ENCODE measurements at places on chromosomes 6 and 20. TPM values are rescaled to one million over a fixed set of nuclear protein-coding genes. Genes with fewer than 3 reads are reported as not detected.

The HNF4A gene
- total RNA-seq: not detected

The KIAA0408 gene
- total RNA-seq: 9.9 TPM

The OR2H1 gene
- total RNA-seq: not detected

The ATP6V1G2 gene
- 1.0 TPM for total RNA-seq

The SCUBE3 gene
- total RNA-seq: 0.12 TPM

The LST1 gene
- total RNA-seq: 71.6 TPM

The PRSS16 gene
- 0.82 TPM for total RNA-seq

The MAP7 gene
- 0.29 TPM for total RNA-seq

The FILIP1 gene
- total RNA-seq: not detected

The PDE7B gene
- 0.38 TPM for total RNA-seq

The PHF3 gene
- 48.2 TPM for total RNA-seq

The TMEM30A gene
- 54.4 TPM for total RNA-seq

The TTLL9 gene
- not detected for total RNA-seq

The CNBD2 gene
- 5.2 TPM for total RNA-seq

The UQCC2 gene
- 108 TPM for total RNA-seq

The DEFB132 gene
- total RNA-seq: not detected

DNA sequence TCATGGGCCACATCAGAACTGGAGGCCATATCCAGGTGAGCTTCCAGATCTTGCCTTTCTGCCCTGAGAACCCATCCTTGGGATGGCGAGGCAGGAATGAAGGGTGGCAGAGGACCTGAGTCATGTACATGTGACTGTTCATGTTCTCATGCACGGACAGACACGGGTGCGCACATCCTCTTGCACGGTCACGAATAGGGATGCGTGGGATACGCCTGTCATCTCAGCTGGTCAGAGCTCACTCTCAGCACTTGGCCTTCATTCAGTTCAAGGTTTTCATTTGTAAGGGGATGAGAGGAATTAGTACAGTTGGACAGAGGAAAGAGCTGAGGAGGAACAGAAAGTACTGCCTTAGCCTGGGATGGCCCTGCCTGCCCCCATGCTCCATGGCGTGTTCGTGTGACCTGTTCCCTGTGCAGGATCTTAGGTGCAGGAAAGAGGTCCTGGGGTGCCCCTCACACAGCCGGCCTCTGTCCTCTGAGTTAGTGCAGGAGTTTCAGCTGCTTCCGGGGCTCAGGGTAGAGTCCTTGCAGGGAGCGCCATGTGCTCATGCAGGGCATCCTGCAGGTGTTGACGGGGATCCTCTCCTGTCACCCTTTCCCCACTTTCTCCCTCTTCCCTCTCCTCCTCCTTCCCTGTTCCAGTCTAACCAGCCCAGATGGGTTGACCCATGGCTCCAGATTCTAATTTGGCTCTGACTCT, 173.4 kb downstream of the DTNBP1 start:
- peak overlapping the region; percentile 37 for H3K27ac ChIP-seq
- H3K27me3 ChIP-seq: no peaks in the 10 kb centered on the region
- DNase-seq: no peak
- H3K4me3 ChIP-seq: no peak overlapping the region
- H3K4me1 ChIP-seq: peaks cover 33% of the 10 kb centered on the region

- H3K36me3 ChIP-seq: peaks cover 72% of the 10 kb centered on the region
- peak overlapping the region; percentile 96 for H3K27ac ChIP-seq
- H3K27me3 ChIP-seq: no peaks in the 10 kb centered on the region
- no peak for DNase-seq
- H3K4me3 ChIP-seq: peak overlapping the region; percentile 87
- peaks cover 79% of the 10 kb centered on the region for H3K4me1 ChIP-seq
Observed at GRCh38 chr20:17961587-17961940, 7.0 kb downstream of the SNX5 start.

- H3K27me3 ChIP-seq: peaks cover 50% of the 10 kb centered on the region
- H3K27ac ChIP-seq: no peak overlapping the region
- no peaks in the 10 kb centered on the region for H3K4me1 ChIP-seq
- H3K4me3 ChIP-seq: no peak overlapping the region
- H3K36me3 ChIP-seq: no peaks in the 10 kb centered on the region
Observed at GRCh38 chr20:19756761-19757486, 1.1 kb upstream of the RIN2 start.

DNA sequence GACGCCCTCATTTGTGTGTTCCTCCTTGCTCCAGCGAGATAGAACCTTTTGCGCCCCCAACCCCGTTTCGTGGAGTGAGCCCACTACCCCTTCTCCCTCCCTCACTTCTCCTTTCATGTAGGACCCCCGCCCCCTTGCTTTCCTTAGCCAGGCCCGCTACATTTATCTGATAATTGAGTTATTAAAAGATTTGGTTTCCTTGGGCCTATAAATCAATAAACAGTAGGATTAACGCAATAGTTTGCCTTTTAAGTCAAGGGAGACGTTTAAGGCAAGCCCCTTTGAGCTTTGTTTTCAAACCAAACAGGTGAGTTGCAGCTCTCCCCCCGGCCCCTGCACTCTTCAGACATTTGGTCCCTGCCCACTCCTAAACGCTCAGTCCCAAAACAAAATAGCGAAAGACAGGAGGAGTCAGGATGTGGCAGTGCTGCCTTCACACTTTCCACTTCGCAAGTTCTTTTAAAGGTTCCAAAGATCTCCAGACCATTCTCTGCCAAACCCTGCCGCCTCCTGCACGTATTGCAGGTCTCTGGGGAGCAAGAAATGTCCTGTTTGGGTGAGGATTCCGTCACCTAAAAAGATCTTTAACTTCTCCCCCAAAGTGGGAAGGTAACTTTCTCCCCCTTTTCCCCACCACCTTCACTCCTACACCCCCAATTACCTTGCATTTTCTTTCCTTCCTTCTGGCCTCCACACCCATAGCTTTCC, 27.6 kb downstream of the TFAP2B start:
- no peak overlapping the region for H3K4me3 ChIP-seq
- H3K36me3 ChIP-seq: peaks cover 1% of the 10 kb centered on the region
- DNase-seq: no peak

GRCh38 chr20:39835130-39835842, 853.8 kb downstream of the MAFB start:
- H3K27me3 ChIP-seq: no peaks in the 10 kb centered on the region
- no peak overlapping the region for H3K4me3 ChIP-seq
- H3K27ac ChIP-seq: no peak overlapping the region
- H3K4me1 ChIP-seq: peaks cover under 1% of the 10 kb centered on the region

DNA sequence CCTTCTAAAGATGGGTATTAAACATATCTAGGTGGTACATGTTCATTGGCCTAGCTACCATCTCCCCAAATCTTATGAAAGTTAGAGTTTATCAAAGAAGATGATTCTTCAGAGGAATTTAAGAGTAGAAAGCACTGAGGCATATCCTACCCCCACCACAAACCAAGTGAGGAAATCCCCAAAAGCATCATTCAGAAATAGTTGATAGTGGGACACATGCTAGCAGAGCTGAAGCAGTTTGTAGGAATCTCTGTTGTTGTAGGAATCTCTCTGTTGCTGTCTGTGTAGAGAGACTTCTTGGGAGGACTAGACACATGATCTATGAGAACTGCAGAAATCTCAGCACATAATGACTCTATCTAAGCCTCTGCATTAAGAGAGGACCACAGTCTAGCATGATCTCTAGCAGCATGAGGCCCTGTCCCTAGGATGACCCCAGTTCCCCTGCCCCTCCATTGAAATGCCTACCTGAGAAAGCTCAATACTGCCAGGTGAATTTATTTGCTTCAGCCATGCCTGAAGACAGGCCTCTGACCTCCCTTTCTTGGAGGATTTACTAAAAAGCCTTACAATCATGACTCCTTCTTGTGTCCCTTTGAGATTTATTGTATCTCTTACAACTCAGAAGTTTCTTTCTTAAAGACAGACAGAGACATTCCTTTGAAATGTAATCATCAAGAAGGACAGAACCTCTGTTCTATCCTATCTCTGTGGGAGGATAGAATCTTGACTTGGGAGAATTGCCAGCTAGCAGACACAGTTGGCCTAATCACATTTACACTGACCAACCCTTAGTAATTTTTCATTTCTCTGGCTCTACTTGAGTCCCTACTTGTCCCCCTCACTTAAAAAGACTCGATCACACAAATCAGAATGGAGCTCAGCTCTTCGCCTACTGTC, 582.4 kb downstream of the PHF3 start:
- no peaks in the 10 kb centered on the region for H3K4me1 ChIP-seq
- H3K36me3 ChIP-seq: no peaks in the 10 kb centered on the region
- no peaks in the 10 kb centered on the region for H3K27me3 ChIP-seq
- H3K4me3 ChIP-seq: no peak overlapping the region
- no peak for DNase-seq

GRCh38 chr6:20946022-20946421, 411.8 kb downstream of the CDKAL1 start:
- H3K27ac ChIP-seq: no peak overlapping the region
- peaks cover 8% of the 10 kb centered on the region for H3K4me1 ChIP-seq
- H3K4me3 ChIP-seq: no peak overlapping the region
- DNase-seq: peak; percentile 50
- peaks cover 16% of the 10 kb centered on the region for H3K36me3 ChIP-seq

GRCh38 chr6:150070236-150070818, 1.4 kb upstream of the ULBP3 start:
- no peak for DNase-seq
- peaks cover 37% of the 10 kb centered on the region for H3K4me1 ChIP-seq
- no peak overlapping the region for H3K4me3 ChIP-seq
- H3K27me3 ChIP-seq: peaks cover 33% of the 10 kb centered on the region
- peak overlapping the region; percentile 26 for H3K27ac ChIP-seq

GRCh38 chr6:90220273-90220672, 76.4 kb downstream of the BACH2 start:
- no peaks in the 10 kb centered on the region for H3K27me3 ChIP-seq
- peaks cover 6% of the 10 kb centered on the region for H3K4me1 ChIP-seq
- H3K4me3 ChIP-seq: no peak overlapping the region
- no peak overlapping the region for H3K27ac ChIP-seq
- no peak for DNase-seq
- H3K36me3 ChIP-seq: peaks cover 21% of the 10 kb centered on the region

- no peak for DNase-seq
- H3K36me3 ChIP-seq: no peaks in the 10 kb centered on the region
- H3K4me1 ChIP-seq: peaks cover 3% of the 10 kb centered on the region
Observed at GRCh38 chr6:141809901-141810300, 322.8 kb upstream of the GJE1 start.

DNA sequence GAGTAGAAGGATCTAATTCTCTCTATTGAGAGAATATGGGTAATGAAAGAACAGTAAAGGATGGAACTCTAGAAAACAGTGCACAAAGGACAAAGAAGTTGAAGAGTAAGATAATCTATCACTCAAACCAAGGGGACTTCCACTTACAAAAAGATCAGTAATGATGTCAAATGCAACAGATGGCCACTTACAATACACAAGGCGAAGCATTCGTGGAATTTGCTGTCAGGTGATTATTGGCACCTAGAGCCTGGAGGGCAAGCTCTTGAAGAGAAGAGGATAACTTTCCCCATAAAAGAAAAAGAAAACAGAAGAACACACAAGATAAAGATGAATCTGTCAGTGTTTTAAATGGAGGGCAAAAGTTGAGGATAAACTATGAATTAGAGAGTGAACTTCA, 256.0 kb upstream of the TCF21 start:
- no peak for DNase-seq
- no peak overlapping the region for H3K27ac ChIP-seq
- no peaks in the 10 kb centered on the region for H3K36me3 ChIP-seq

- H3K27ac ChIP-seq: no peak overlapping the region
- DNase-seq: no peak
- H3K27me3 ChIP-seq: peaks cover 17% of the 10 kb centered on the region
Observed at GRCh38 chr6:82878812-82879211, 186.8 kb downstream of the UBE3D start.

DNA sequence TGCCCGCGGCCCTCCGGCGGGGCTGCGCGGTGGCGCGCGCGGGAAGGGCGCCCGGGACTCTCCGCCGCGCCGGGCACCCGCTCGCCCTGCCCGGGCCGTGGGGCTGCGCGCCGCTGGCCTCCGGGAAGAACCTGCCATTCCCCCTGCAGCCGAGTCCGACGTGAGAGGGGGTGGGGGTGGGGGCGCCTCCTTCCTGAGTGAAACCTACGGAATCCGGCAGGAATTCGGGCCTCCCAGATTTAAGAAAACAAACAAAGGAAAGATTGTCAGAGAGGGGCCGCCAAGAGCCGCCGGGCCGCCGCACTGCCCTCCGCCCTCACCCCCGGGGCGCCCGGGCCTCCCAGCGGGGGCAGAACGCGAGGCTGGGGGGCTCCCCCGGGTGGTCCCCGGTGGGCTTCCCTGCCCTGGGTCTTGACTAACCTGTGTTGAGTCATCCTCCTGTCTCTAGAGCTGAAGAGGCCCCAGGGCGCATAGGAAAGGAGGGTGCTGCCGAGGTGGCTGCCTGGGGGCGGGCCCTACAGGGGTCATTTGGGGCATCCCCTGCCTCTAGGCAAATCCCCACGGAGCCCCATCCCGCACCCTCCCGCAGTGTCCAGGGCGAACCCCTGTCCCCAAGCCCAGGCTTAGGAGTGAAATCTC, 42.2 kb upstream of the FOXP4 start:
- H3K4me3 ChIP-seq: peak overlapping the region; percentile 25
- peaks cover 8% of the 10 kb centered on the region for H3K4me1 ChIP-seq
- DNase-seq: no peak
- no peak overlapping the region for H3K27ac ChIP-seq

DNA sequence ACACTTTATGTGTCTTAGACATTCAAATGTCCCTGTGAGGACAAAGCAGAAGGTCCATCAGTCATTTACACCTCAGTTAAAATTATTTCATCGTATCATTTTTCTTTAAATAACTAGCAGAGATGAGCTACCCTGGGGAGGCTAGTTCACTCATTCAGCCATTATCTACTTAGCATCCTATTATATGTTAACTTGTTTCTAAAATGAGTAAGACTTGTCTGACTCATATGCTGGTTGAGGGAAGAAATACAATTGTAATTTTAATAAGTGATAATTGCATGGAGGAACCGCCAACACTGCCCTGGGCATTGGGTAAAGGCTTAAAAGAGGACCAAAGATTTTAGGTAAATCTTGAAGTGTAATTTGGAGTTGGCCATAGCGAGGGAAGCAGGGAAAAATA, 12.4 kb upstream of the PTPRK start:
- H3K27ac ChIP-seq: no peak overlapping the region
- no peaks in the 10 kb centered on the region for H3K36me3 ChIP-seq
- H3K4me3 ChIP-seq: no peak overlapping the region
- H3K27me3 ChIP-seq: peaks cover 25% of the 10 kb centered on the region
- peaks cover 2% of the 10 kb centered on the region for H3K4me1 ChIP-seq
- no peak for DNase-seq

DNA sequence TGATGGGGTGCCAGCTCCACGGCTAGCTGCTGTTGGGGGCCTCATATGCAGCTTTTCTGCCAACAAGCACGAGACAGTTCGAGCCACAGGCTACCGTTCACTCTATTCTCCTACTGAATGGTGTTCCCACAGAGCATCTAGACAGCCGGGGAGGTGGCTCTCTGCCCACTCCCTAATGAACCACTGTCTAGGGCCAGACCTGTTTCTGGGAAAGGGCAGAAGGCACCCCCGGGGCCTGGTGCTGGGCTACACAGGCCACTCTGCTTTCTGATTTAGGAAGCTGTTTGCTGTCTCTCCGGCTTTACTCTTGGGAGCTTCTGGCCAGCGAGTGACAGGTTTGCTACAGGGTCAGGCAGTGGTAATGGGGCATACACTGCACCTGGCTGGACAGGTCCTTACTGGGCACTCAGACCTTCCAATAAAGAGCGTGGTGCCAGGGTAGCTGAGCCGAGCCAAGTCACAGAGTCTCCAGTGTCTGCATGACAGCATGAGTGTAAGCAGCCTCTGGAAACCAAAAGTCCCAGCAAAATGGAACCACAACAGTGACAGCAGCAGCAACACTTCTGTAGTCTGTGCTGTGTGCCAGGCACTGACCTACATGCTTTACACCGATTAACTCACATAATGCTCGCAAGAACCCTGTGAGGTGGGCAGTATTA, 8.4 kb downstream of the CCDC167 start:
- no peak for DNase-seq
- H3K27me3 ChIP-seq: no peaks in the 10 kb centered on the region
- H3K36me3 ChIP-seq: peaks cover 6% of the 10 kb centered on the region
- H3K4me1 ChIP-seq: peaks cover 64% of the 10 kb centered on the region
- no peak overlapping the region for H3K4me3 ChIP-seq

All from activated CD8-positive, alpha-beta memory T cell treated with anti-CD3 and anti-CD28 coated beads, Interleukin-2, amount 10 ng/mL, durations not matched to agents 7 days and 5 days (primary cell).